ENCODE measurements at places on chromosomes 3 and 15.

DNA sequence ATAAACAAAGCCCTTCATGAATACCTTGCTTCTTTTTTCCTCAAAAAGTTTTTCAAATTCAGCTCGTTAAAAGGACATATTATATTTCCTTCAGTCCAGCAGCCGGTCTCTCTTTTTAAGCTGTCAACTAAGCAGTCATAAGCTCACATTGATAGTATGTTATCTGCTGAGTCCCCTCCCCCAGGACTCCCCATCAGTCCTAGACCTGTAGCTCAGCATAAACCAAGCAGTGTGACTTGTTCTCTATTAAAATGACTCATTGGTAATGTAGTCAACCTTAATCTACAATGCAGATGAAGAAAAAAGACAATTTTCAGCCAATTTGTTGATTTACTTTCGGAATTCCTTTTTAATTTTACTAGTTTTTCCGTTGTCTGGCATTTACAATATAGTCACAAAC is 483.8 kb downstream of the MECOM start:
- no peak for DNase-seq

GRCh38 chr3:50189274-50189673 is 2.1 kb upstream of the GNAT1 start:
- DNase-seq, result peak; percentile 91

GRCh38 chr3:14146381-14147065 is 21.7 kb downstream of the TMEM43 start:
- no peak for DNase-seq

- DNase-seq, result no peak
Observed at GRCh38 chr15:74780523-74781430, 1.1 kb upstream of the CSK start.

GRCh38 chr3:42667096-42667522 is 13.6 kb downstream of the ZBTB47 start:
- DNase-seq, result no peak

GRCh38 chr15:56734013-56734635 is 815 bp upstream of the ZNF280D start:
- DNase-seq, result no peak

GRCh38 chr3:124463234-124463633 is 267.0 kb upstream of the UMPS start:
- DNase-seq, result no peak

GRCh38 chr3:75272691-75273090 is 391.4 kb upstream of the FRG2C start:
- DNase-seq, result no peak

DNA sequence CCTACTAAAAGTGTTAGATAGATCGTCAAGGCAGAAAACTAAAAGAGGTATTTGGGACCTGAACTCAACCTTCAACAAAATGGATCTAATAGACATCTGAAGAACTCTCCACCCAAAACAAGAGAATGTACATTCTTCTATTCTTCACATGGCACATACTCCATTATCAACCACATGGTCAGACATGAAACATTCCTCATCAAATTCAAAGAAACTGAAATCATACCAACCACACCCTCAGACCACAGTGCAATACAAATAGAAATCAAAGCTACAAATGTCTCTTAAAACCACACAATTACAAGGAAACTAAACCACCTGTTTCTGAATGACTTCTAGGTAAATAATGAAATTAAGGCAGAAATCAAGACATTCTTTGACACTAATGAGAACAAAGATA is 984.1 kb upstream of the GBE1 start:
- no peak for DNase-seq

DNA sequence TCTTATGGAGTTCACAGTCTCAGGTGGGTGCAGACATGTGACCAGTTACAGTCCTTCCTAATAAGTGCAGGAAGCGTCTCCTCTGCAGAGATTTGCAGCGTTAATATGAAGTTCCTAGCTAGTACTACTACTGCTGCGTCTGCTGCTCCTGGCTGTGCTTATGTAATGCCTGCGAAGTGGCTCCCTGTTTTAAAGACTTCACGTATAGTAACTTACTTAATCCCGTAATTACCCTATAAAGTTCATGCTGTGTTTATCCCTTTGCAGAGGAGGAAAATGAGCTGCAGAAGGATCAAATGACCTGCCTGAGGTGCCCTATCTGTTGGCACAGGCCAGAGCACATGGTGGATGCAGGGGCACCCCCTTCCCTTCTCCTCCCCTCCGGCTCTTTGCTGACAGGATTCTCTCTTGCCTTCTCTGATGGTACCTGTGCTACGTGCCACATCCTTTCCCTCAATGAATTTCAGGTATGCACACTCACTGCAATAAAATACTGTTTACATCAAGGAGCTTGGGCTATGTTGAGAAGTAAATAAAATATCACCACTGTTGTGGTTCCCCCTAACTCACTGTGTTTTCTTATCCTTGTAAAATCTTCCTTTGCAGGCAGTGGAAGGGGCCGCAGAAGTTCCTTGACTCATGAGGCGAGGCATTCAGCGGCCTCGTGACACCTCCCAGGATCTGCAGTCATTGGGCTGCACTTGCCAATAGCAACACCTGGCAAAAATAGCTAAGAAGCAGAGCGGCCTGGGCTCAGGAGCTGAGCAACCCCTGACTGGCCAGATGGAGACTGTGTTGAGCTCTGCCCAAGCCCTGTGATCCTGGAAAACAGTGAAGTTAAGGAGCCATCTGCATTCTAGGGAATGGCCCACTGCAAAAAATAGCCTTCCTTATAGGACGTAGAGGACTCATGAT is 188.9 kb upstream of the ATP10A start:
- no peak for DNase-seq

GRCh38 chr15:33200444-33200843 is 5.9 kb upstream of the FMN1 start:
- no peak for DNase-seq

- DNase-seq, result no peak
Observed at GRCh38 chr3:62359531-62359930, 13.8 kb downstream of the FEZF2 start.

- DNase-seq, result peak; percentile 19
Observed at GRCh38 chr3:179837374-179837773, 184.5 kb downstream of the USP13 start.

DNA sequence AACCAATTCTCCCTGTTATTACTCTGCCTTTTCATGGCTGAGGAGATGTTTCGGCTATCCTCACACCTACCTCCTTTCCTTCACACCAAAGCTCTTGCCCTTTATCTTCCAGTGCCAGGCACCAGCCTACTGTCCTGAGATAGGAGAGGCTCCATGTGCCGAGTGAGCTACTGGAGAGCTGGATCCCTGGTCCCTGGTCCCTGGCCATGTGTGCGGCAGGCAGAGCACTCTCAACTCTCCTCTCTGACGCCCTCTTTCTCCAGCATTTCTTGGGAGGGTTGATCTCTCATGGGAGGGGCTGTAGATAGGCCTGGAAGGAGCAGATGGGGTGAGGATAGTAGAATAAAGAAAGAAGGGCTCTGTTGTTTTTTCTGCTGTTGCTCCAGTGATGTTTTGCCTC is 277.1 kb upstream of the UMPS start:
- no peak for DNase-seq

- DNase-seq, result no peak
Observed at GRCh38 chr3:38533285-38533976, 37.3 kb downstream of the EXOG start.

- no peak for DNase-seq
Observed at GRCh38 chr3:115628075-115628412, 4.7 kb downstream of the GAP43 start.

DNA sequence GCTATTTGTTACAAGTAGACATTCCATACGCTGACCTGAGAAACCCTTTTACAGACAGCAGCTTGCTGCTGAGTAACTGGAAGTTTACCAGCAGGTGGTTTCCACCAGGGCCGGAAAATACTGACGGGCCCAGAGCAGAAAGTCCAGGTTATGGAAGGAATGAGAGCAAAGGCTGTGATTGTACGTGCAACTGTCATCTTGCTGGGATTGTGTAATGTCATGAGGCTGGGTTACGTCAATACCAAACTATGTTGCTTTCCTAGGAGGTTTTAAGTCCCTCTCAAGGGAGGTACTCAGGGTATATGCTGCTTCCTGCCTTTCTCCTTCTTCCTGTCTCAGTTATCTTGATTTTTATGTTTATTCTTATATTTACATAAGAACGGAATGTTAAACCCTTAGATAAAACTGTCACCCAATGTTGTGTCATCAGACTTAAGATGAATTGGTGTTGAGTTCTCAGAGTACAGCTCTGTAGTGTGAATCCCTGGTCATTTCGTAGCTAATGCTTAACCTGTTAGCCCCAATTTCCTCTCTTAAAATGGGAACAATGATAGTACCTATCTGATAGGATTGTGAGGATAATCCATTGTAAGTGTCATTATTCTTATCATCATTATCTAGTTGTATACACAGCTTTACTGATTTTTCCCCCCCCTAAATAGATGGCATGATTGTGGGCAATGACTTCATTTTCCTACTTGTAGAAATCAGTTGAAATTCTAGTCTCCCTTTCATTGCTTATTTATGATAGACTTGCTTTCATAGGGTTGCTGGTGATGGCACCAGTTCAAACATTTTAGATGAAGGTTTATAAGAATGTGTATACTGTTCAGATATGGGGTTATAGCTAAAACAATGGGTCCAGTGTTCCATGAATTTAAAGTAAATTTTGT is 101.4 kb downstream of the FNDC3B start:
- DNase-seq, result peak; percentile 92

- no peak for DNase-seq
Observed at GRCh38 chr3:120161902-120162301, 67.7 kb upstream of the GSK3B start.

GRCh38 chr3:197882586-197882985 is 67.4 kb upstream of the RPL35A start:
- DNase-seq, result no peak

DNA sequence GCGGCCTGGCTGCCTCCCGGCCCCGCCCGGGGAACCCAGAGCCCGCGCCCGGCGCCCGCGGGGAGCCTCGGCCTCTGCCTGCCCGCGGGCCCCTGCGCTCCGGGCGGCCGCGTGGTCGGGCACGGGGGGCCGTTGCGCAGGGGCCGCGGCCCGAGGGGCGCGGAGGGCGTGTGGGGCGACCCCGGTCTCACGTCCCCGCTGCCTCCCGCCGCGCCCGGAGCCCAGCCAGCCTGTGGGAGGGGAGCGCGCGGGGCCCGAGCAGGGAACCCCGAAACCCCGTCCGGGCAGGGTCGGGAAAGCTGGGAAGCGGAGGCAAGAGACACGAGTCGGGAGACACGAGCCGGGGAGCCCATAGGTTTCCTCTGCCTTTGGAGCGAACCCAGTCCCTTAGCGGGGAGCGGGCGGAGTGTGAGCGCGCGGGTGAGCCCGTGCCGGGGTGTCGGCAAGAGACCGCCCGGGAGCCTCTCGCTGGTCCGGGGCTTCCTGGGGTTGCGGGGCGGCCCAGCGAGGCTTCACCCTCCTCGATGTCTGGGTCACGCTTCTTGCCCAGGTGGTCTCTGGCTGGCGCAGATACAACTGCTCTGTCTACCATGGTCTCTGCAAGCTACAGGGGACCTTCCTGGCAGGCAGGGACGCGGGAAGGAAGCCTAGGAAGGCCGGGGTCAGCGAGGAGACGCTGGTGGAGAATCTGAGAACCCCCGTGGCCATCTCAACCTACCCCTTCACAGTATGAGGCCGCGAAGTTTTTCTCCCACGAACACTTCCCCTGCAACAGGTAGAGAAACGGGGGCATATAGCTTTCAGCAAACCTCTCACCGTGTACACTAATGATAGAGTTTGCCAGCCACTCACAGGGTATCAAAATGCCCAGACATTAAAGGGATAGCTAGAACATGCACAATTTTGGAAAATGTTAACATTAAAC is 586 bp downstream of the LRRK1 start:
- peak; percentile 41 for DNase-seq

DNA sequence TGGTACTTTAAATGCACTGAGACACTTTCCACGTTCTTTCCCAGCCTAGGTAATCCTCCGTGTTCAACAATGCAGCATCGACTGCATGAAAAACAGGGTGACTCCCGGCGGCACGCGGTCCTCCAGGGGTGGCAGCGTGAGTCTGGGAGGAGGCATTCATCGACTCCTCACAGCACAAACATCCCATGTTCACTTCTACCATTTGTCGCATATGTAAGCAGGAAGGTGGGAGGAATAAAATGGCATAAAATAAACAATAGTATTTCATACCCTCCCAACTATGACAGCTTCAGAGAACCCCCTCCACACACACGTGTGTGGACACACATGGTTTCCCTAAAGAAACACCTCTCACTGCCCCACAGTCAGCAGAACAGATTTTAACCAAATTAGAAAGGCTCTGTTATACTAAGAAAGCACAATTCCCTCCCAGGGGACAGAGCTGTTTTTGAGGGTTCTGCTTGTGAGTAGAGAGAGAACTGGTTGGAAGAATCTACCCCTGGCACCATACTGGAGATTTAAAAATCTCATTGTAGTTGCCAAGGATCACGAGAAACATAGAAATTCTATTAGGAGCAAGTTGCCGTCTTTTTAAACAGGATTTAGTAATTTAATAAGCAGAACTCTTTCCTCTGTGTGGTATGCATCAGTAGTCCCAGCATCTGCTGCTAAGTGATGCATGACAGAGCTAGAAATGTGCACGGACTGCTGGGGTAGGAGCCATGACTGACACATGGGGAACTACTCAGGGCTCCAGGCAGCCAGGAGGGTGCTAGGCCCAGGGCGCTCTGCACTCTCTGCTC is 6.0 kb downstream of the FAM43A start:
- peak; percentile 68 for DNase-seq

DNA sequence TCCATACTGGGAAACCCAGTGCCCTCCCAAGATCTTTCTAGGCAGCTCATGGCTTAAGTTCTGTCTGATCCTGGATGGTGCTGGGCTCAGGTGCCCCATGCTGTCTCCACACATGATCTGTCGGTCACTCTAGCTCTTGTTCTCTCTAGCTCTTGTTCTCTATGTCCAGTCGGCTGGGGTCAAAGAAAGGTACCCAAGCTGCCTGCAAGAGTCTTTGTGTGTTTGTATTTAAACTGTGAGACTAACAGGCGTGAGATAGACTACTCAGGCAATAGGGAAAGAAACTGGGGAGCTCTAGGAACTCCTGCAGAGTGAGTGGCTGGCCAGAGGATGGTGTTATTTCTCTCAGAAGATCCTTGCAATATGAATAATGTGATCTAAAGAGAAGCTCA is 40.2 kb downstream of the GPR156 start:
- DNase-seq, result no peak

DNA sequence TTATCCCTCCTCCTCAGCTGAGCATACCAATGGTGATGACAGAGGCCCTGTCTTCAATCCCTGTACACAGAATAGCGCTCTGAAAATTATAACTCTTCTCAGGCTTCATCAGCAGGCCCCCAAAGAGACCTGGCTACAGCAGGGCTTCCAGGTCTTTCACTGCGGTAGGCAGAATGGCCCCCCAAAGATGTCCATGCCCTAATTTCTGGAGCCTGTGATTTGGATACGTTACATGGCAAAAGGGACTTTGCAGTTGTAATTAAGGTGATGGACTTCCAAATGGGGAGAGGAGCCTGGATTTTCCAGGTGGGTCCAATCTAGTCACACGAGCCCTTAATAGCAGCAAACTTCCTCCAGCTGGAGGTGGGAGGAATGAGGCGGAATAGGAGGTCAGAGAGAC is 221.8 kb upstream of the CTDSPL start:
- no peak for DNase-seq

- DNase-seq, result no peak
Observed at GRCh38 chr3:182981038-182981380, 671 bp upstream of the DCUN1D1 start.

GRCh38 chr3:141303481-141304223 is 64.7 kb upstream of the ZBTB38 start:
- DNase-seq, result peak; percentile 91

GRCh38 chr15:88480981-88481380 is 13.5 kb downstream of the MRPS11 start:
- no peak for DNase-seq
